ENCODE measurements at places on chromosomes 1 and 21.

GRCh38 chr1:81738875-81739274 lies 61.9 kb upstream of the ADGRL2 start:
- no peak for DNase-seq

- DNase-seq, result no peak
These were observed 34.0 kb upstream of the ABCA4 start for GRCh38 chr1:94154989-94155388.

DNA sequence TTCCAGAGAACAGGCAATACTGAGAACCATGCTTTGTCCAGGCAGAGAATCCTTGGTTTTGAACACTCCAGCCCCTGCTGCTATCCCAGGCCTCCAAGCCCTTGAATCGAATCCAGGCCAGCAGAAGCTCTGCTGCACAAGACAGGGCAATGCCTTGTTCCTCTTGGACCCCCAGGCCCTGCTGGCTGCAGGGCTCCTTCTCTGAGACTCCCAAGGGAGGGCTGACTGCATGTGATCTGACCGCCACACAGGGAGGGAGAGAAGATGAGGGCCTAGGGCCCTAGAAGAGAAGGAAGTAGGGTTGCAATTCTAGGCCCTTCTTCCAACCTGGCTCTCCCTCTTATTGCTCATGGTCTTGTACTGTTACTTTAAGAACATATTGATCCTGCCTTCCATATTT lies 160.6 kb upstream of the EDN2 start:
- DNase-seq, result no peak

DNA sequence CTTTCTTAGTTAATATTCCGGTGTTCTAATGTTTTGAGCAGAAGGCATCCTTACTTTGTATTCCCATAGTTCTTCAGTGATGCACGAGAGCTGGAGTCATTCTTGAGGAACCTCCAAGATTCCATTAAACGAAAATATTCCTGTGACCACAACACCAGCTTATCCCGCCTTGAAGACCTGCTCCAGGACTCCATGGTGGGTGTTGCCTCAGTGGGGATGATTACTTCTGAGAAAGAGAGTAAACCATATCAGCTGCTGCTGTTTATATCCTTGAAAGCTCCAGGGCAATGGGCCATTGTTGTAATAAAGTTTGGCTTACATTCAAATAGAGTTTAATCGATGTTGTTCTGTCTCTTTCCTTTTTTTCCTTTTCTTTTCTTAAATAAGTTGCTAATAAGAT lies 93.1 kb downstream of the MACF1 start:
- DNase-seq, result no peak

GRCh38 chr1:228181645-228182034 lies 16.0 kb downstream of the IBA57 start:
- DNase-seq, result no peak

GRCh38 chr1:76292418-76293184 lies 218.1 kb downstream of the ST6GALNAC3 start:
- DNase-seq, result no peak

GRCh38 chr1:236560213-236560771 lies 36.5 kb downstream of the LGALS8 start:
- DNase-seq, result no peak

GRCh38 chr1:209652873-209653401 lies 712 bp upstream of the LAMB3 start:
- DNase-seq, result no peak

DNA sequence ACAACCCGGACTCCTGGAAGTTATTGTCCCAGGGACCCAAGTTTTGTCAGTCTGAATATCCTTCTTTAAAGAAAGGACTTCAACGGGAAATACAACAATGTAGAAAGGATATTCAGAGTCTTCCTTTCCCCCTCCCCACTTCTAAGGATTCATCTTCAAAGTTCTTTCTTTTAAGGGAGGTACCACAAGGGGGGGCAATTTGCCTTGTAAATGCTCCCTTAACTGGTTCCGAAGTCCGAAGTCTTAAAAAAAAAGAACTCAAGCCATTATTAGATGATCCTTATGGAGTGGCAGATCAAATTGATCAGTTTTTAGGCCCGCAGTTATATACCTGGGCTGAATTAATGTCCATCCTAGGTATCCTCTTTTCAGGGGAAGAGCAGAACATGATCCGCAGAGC lies 47.0 kb downstream of the SERINC2 start:
- DNase-seq, result no peak

GRCh38 chr1:28902738-28903137 lies 11.6 kb upstream of the EPB41 start:
- DNase-seq, result no peak

DNA sequence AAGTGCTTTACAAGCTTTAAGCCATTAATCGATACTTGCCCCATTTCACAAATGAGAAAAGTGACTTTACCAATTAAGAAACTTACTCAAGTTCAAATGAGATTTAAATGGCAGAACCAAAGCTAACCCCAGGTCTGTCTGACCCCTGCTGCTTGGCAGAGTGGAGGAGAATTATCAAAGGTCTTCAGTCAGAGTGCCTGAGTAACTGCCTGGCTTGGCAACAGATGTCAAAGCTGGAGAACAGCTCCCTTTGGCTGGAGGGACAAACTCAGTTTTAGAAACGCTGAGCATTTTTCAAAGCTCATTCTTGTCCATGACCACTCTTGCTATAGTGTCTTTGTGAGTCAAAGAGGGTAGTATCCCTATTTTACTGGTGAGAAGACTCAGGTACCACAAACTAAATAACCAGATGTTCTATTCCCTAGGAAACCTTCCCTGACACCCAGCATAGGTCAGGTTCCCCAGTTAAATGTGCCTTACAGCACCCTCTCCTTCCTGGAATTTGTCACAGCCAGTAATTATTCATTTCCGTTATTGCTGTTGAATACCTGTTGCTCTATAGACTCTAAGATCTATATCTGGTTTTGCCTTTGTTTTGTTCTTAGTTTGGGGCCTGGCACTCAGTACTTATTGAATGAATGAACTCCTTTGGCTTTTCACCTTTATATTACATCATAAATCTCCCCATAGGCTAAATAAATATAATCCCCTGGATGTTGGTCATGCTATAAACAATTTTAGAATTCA lies 5.0 kb upstream of the BCAR3 start:
- no peak for DNase-seq

DNA sequence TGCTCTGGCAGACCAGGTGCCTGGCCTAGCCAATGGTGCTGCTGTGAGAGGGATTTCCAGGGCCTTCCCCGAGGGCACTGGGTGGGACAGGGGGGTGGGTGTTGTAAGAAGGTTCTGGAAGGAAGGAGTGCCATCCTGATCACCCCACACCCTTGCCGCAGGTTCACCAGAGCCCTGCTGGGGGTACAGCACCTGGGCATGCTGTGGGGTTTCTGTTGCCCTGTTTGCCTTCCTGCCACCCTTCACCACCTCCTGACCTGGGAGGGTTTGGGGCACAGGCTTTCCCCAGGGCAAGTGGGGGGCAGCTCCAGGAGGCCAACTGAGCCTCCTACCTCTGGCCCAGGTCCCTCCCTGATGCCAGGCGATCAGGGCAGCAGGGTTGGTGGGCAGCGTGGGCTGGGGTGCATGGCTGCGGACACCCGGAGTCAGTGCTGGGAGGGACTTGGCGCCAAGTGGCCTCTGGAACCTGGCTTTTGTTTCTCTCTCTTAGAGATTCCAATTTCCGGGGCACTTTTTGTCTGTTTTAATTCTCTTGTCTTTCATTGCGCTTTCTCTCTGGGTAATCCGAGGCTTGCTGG lies 318.8 kb downstream of the PTPRU start:
- DNase-seq, result no peak

DNA sequence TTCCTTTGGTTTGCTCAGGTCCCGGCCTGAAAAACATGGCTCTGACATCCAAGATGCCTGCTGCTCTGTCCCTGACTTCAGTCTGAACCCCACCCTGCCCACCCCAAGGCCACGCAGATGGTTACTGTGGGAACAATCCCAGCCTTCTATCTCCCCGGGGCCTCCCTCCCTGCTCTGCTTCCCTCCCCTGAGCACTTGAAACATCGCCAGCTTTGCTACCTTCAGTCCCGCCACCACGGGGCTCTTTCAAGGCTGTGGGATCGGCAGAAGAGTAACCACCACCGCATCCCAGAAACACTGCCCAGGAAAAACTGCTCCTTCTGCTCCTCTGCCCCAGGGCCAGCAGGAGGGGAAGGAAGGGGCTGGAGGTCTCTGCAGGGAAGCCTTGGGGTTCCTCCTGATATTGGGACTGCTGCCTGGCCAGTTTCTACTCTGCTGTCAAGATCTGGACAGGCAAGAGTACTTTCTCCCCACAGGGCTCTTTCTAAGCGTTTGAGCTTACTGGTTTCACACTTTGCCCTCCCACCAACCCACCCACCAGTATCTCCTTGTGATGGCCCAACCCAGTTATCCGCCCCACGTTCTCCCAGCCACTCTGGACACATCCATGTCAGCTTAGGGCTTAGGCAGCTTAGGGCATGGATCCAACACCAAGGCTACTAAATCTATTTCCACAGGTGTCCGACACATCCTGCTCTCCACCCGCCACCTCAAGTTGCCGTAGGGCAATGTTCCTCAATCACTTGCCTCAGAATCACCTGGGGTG lies 8.4 kb downstream of the ETNK2 start:
- DNase-seq, result no peak

DNA sequence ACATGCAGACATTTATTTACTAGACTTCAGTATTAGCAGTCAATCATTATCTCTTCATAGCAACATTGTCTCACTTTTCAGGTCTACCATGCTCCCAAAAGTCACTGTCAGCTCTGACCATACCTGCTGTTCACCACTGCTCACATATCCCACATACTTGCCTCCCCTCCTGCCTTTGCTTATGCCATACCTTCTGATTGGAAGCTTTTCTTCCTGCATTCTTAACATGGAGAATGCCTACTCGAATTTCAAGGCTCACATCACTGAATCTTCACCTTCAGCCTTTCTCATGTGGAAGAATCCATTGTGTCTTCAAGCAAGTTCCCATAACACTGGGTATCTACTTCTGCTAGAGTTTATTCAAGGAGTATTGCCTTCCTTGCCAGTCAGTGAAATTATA lies 135.4 kb downstream of the NTNG1 start:
- no peak for DNase-seq

- DNase-seq, result no peak
These were observed 323.8 kb downstream of the AMY1C start for GRCh38 chr1:104073463-104073902.

- no peak for DNase-seq
These were observed 987 bp downstream of the GPR137B start for GRCh38 chr1:236143104-236143948.

GRCh38 chr1:62981434-62981833 lies 197.5 kb downstream of the ATG4C start:
- DNase-seq, result no peak

- DNase-seq, result no peak
These were observed 46.4 kb downstream of the VPS13D start for GRCh38 chr1:12276225-12276624.

DNA sequence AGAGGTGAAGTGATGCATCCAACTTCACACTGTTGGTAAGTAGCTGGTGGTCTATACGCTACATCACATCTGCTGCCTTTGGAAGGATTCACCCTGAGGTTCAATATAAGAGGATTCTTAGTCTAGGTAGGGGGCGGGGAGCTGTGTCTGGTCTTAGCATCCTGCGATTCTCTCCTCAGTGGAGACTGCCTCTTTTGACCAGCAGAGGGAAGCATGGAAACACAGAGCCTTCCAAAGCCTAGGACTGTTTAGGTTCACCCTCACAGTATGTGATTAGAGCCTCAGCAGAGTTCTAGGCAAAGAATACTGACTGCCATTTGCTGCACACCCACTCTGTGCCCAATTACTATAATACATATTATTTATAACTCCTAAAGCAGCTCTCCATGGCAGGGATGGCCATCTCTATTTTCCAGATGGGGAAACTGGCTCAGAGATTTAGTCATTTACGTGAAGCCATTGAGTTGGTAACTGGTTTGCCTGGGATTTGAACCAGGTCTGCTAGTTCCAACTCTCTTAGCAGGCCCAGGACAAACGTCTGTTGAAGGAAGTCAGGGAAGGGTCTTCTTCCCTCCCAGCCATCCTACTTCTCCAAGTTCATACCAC lies 28.9 kb upstream of the EFCAB14 start:
- no peak for DNase-seq

- DNase-seq, result no peak
These were observed 81.4 kb downstream of the ESRRG start for GRCh38 chr1:216641669-216642460.

GRCh38 chr1:67458663-67459062 lies 28.5 kb upstream of the SERBP1 start:
- DNase-seq, result no peak

DNA sequence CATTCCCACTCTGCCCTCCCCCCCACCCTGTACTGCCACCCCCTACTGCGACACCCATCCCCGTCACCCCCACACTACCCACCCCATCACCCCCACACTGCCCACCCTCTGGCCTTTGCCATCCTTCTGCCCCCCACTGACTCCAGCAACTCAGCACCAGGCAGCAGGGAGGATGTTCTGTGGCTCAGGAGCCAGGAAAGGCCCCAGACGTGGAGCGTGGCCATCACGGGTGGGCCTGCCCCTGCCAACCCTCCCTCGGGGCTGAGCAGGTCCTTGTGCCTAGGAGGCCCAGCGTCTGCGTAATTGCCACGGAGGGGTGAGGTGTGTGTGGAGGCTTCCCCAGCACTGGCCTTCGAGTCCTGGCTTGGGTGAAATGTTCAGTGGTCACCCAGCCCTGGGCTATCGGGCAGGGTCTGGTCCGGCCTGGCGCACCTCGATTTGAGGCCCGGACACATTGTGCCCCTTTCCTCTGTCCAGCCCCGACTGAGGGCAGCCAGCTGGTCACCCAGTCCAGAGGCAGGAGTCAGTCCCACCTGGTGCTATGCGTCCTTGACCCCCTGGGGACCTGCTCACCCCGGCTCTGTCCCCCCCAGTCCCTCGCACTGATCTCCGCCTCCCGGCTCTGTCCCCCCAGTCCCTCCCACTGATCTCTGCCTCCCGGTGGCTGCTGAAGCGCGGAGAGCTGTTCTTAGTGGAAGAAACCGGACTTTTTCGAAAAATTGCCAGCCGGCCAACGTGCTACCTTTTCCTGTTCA lies 23.0 kb downstream of the ARHGEF16 start:
- peak; percentile 62 for DNase-seq

DNA sequence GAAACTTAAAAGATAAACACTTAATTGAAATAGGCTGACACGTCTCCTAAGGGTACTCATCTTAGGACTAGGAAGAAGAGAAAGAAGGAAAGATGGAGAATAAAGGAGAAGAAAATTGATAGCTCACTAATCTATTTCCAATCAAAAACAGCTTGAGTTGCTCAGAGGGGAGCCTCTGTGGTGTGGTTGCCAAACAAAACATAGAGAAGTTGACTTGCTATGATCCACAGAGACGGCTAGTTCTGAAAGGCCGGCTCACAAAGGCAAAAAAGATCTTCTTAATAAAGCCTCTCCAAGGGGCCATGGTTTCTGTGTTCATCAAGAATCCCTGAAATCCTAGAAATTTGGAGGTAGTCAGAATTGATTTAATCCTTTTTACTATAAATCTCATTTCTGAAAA lies 644.1 kb downstream of the LMO4 start:
- no peak for DNase-seq

GRCh38 chr1:3609016-3609768 lies 2.1 kb downstream of the MEGF6 start:
- no peak for DNase-seq

Data from GM12892 (cell line).